ENCODE measurements at places on chromosomes 6 and 20.
A peak's percentile ranks its signal among the peaks of the same experiment; 100 is the strongest.

DNA sequence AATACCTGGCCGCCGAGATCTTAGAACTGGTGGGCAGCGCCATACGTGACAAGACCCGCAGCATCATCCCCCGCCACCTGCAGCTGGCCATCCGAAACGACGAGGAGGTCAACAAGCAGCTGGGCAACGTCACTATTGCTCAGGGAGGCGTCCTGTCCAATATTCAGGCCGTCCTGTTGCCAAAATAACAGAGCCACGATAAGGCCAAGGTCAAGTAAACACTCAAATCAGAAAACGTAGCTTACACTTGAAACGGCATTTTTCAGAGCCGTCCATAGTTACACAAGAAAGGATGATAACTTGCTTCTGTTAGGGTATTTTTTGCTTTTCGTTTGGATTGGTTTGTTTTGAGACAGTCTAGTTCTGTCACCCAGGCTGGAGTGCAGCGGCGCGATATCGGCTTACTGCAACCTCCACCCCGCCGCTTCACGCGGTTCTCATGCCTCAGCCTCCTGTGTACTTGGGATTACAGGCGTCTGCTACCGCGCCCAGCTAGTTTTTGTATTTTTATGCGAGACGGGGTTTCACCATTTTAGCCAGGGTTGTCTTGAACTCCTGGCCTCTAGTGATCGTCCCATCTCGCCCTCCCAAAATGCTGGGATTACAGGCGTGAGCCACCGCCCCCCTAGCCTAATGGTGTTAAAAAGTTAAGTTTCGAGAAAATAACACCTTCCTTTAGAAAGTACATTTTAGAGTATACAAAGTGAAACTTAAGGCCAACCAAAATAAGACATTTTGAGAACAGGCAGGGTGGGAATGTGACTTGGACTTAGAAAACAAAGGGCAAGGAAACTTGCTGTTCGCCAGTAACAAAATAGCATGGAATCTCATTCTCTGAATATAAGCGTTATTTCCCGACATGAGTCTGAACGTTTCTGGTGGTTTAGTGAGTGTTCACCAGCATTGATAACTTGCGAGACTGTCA lies 42.8 kb upstream of the HFE start:
- peak; percentile 74 for DNase-seq

- no peak for DNase-seq
These were observed 82.2 kb downstream of the ANKRD60 start for GRCh38 chr20:58146081-58146745.

DNA sequence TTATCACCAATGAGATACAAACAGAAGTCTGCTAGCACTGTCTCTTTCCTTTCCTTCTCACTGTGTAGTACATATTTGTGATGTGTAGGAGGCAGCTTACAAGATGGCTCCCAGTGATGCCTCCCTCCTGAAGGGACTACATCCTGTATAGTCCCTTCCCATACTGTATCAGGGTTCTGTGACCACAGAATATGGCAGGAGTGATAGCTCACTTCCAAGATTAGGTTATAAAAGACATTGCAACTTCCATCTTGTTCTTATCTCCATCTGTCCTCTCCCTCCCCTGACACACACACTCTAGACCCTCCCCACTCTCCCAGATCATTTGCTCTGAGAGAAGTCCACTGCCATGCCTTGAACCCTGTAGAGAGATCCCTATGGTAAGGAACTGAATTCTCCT lies 38.0 kb downstream of the SESN1 start:
- DNase-seq, result no peak

DNA sequence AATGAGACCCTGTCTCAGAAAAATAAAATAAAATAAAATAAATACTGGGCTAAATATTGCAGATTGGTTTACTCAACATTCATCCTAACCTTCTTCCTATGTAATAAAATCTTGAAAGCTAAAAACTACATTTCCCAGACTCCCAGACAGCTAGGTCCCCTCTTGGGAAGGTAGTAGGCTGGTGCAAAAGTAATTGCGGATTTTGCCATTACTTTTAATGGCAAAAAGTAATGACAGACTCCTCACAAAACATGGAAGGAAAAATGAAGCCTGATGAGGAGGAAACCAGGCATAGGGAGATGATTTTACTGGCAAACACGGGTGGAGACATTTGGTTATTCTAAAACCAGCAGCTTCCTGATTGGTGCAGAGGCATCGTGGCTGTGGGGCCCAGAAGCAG lies 70.6 kb upstream of the E2F3 start:
- no peak for DNase-seq

- DNase-seq, result no peak
These were observed 990.9 kb downstream of the EPHA7 start for GRCh38 chr6:92428448-92428847.

DNA sequence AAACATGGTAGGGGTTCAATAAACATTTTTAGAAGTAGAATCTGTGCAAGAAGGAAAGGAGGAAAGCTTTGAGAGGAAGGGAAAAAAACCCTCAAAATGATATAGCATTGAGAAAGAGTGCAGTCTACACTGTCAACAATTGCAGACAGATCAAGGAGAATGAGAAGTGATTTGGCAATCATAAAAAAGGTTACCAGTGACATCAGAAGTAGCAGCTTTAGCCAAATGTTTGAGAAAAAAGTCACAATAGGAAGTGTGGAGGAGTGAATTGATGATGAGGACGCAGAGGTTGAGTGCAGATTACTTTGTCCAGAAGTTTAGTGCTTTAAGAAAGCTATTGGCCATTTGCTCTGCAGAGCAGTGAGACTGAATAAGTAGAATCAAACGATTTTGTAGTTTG lies 155.0 kb downstream of the GJA1 start:
- no peak for DNase-seq

DNA sequence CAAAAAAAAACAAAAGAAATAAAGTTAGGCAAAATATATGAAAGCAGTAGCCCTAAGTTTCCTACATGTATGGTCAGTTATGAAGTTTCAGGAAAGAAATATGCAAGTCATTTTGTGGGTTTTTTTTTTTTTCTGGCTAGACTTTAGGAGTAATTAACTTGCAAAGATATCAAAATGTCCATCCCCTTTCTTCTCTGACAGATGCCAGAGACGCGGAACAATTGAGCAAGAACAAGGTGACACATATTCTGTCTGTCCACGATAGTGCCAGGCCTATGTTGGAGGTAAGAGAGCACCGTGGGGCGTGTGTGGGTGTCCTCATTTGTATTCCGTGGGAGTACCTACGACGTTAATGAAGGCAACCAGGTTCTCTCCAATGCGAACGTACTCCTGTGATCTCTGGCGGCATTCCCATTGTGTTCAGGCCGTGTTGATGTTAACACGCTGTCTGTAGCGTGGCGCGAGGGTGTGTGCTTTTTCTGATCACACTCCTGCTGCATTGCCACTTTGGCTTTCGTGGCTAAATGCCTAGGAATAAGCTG lies 19.5 kb downstream of the DUSP22 start:
- no peak for DNase-seq

- DNase-seq, result no peak
These were observed 34.7 kb downstream of the PLEKHG1 start for GRCh38 chr6:150634176-150634963.

GRCh38 chr6:111579816-111580215 lies 25.9 kb downstream of the TRAF3IP2 start:
- DNase-seq, result no peak

DNA sequence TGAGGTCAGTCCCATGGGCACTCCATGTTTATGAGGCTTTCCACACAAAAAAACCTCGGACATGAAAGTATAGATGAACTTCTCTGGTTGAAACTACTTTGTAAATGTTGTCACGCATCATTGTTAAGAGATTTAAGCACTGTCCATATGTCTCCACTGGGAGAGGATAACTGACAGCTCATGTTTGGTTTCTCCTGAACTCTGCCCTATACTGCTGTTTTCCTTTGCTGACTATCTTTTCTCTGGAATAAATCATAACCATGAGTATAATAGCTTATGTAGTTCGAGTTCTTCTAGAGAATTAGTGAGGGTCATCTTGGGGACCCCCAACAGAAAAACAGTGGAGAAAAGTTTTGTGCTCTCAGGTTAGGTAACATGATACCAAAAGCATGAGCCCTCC lies 14.3 kb downstream of the THEMIS start:
- no peak for DNase-seq

- no peak for DNase-seq
These were observed 93.1 kb upstream of the HEY2 start for GRCh38 chr6:125656287-125656870.

DNA sequence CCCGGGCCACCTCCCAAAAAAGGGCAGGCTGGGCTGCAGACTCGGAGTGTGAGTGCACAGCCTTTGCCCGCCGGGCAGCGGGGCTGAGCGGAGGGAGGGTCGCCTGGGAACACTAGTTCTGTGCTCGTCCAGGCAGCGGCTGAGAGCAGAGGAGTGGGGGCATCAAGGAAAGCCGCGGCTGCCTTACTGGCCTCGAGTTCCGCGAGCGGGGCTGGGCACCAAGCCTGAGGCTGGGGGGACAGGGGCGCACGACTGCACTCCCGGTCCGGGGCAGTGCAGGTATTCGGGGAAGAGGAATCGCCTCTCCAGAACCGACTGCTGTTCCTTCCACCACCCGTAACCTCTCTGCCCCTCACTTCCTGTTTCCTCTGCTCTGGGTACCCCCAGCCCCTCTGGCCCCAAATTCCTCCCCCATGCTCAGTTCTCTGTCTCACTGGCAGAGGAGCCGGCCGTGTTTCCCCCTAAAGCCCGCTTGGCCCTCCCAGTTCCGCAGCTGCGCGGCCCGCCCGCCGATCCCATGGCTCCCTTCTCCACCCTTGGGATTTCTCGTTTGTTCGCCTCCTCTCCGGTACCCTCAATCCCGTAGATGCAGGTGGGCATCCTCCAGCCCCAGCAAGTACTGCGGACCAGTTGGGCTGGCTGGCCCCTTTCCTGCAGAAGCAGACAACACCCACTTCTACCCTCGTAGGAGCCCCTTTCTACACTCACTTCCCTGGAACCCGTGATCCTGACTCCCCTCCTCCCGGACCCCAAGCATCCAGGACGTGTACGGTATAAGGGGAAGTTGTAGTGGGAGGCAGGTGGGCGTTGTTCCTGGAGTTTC lies 5.1 kb downstream of the RING1 start:
- DNase-seq, result no peak

DNA sequence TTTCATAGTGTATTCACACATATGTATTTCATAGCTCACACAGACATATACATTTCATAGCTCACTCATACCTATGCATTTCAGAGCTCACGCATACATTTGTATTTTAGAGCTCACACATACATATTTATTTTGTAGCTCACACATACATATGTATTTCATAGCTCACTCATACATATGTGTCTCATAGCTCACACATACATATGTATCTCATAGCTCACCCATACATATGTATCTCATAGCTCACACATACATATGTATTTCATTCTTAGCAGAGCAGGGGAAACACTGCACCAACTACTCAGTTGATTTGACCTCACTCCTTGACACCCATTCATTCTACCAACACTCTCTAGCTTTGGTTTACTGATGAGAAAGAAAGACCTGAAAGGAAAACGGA lies 713.6 kb downstream of the QKI start:
- no peak for DNase-seq

DNA sequence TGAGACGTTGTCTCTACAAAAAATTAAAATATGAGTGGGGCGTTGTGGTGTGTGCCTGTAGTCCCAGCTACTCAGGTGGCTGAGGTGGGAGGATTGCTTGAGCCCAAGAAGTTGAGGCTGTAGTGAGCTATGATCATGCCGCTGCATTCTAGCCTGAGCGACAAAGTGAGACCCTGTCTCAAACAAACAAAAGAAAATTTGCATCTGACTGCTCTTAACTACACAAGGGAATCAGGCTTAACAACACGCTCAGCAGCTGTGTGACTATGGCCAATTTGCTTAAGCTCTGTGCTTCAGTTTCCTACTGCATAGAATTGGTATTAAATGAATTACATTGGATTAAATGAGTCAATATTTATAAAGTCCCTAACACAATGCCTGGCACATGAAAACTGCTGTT lies 24.3 kb upstream of the MRPS10 start:
- DNase-seq, result no peak

DNA sequence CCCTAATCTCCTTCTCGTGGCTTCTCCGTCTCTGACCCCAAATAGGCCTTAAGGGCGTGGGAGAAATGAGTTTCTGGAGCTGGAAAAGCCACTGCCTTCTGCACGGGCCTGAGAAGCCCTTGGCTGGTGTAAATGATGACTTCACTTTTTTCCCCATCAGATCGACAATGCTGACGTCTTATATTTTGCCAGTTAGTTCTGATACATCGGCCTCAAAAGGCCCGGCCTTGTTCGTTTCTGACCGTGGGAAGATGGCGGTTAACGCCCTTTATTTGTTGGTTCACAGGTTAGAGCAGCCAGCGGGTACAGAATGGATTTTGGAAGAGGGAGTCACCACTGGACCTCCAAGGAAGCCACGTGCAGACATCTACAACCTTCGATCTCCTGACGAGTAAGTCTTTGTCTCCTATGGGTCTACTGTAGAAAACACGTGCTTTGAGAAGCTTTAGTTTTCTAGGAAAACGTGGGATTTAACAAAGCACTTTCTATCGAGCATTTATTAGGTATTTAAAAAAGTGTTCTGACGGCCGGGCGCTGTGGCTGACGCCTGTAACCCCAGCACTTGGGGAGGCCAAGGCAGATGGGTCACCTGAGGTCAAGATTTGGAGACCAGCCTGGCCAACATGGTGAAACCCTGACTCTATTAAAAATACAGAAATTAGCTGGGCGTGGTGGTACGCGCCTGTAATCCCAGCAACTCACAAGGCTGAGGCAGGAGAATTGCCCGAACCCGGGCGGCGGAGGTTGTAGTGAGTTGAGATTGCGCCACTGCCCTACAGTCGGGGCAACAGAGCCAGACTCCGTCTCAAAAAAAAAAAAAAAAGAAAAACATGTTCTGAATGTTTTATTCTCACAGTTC lies 1.2 kb upstream of the ZNFX1 start:
- peak; percentile 53 for DNase-seq

- no peak for DNase-seq
These were observed 74.2 kb downstream of the ROS1 start for GRCh38 chr6:117351521-117351920.

DNA sequence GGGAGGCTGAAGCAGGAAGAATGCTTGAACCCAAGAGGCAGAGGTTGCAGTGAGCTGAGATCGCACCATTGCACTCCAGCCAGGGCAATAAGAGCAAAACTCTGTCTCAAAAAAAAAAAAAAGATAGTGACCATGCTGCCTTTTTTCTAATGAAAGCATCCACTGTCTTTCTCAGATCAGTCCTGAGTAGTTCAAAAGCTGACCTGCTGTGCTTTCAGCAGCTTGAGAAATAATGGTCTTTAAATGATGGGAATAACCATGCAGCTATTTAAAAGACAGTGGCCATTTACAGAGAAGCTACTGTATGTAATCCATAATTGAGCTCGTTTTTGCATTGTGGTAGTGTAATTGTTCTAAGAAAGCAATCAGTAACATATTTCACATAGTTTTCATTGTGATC lies 36.1 kb downstream of the DSTN start:
- DNase-seq, result no peak

DNA sequence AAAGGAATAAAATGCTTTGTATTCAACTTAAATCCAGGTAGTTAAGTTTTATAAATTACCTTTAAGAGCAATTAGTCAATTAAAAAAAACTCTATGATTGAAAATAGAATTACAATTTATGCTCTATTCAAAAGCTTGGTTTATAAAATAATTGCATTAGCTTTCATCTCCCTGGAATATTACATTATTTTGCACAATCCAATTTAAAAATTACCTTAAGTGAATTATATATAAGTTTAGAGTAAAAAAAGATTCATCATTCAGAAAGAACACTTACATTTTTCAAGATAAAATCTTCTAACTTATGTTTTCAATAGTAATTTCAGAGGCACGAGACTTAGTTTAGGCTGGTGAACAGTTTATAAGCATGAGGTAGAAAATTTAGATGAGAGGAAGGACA lies 14.9 kb downstream of the SSR1 start:
- DNase-seq, result no peak

- no peak for DNase-seq
These were observed 400.4 kb upstream of the PTCHD4 start for GRCh38 chr6:48511378-48511777.

- no peak for DNase-seq
These were observed 60.7 kb upstream of the LTV1 start for GRCh38 chr6:143782481-143782880.

All from activated CD4-positive, alpha-beta T cell treated with anti-CD3 and anti-CD28 coated beads for 48 hours (primary cell).